ENCODE measurements at places on chromosomes 7 and 10. TPM values are rescaled to one million over a fixed set of nuclear protein-coding genes. Genes with fewer than 3 reads are reported as not detected.

- no peak for DNase-seq
Measured at GRCh38 chr10:127755753-127756152, 18.8 kb downstream of the FOXI2 start.

DNA sequence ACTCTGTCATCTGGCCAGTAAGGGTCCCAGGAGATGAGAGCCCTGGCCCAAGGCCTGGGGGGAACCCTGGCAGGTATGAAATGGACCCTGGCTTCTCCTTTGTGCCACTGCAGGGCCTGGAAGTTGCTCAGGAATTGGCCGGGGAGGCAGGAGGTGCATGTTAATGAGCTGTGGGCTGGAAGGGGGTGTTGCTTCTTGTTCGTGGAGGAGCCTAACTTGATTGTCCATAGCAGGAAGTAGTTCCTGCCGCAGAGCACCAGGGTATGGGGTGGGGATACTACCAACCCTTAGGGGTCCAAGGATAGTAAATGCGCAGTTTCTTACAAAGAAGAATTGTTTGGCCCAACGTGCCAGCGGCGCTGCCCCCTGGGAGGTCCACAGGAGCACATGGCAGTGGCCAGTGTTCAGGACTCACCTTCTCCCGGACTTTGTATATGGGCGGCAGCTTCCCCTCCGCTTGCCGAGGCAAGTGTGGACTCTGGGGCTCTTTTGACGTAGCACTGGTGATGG lies 21.5 kb downstream of the TEX36 start:
- DNase-seq = no peak

DNA sequence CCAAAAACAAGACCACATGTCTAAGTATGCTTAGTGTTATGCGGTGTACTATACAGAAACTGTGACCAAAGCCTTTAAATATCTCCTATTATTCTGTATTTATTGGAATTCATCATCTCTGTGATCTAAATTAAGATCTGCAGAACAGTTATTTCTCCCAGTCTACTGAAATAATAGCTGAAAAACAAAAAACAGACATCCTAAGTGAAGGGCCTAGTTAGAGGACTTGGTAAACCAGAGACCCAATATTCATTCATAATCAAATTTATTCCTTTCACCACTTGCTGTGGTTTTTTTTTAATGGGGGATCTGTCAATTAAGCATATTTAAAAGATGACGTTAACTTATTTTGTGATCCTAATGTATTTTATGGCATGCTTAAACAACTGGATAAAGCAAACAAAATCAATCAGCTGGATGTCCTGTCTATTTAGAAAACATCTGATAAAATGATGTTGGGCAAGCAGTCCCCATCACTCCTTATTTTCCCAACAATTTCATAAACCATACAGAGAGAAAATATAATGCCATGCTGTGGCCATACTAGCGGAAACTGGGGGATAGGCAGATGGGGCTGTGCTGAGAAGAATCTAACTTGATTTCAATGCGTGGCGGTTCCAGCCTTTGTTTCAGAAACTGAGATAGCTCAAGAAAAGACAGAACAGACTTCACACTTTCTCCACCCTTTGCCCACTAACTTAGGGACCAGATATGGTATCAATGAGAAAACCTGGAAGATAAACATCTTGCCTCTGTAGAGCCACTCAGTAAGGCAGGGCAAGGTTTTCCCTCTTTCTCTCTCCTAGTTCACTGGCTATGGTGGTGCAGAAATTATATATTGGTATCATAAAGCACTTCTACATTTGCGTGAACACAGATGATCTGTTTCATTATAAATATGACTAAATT lies 32.9 kb downstream of the ICA1 start:
- no peak for DNase-seq

DNA sequence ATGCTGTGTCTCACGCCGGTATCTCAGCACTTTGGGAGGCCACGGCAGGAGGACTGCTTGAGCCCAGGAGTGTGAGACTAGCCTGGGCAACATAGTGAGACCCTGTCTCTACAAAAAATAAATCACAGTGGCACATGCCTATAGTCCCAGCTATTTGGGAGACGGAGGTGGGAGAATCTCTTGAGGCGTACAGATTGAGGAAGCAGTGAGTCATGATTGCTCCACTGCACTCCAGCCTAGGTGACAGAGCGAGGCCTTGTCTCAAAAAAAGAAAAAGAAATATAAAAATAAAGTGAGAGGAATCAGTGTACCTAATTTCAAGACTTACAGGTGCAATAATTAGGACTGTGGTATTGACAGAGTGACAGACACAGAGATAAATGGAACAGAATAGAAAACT lies 23.9 kb downstream of the SLC25A40 start:
- DNase-seq = no peak

GRCh38 chr10:3852147-3852904 lies 67.3 kb upstream of the KLF6 start:
- peak; percentile 93 for DNase-seq

GRCh38 chr10:113060201-113061053 lies 110.4 kb downstream of the TCF7L2 start:
- peak; percentile 60 for DNase-seq

DNA sequence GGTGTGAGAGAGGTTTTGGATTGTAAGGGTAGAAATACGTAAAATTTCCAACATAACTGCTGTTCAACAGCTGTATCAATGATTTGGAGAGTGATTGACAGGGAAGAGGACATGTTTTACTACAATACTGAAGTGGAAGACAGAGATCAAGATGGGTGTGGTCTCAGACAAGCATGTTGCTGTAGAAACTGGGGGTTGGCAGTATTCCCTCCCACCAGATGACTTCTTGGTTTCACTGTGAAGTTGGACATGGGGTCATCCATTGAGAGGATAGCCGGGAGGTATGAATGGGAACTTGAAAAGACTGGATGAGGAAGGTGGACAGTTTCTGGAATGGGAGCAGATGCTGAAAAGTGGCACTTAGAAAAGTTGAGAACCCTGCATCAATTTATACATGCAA lies 95.3 kb upstream of the HDAC9 start:
- DNase-seq = no peak

SLC26A3 gene
- not detected for total RNA-seq

- no peak for DNase-seq
Measured at GRCh38 chr10:23155169-23155568, 36.9 kb upstream of the PTF1A start.

DNA sequence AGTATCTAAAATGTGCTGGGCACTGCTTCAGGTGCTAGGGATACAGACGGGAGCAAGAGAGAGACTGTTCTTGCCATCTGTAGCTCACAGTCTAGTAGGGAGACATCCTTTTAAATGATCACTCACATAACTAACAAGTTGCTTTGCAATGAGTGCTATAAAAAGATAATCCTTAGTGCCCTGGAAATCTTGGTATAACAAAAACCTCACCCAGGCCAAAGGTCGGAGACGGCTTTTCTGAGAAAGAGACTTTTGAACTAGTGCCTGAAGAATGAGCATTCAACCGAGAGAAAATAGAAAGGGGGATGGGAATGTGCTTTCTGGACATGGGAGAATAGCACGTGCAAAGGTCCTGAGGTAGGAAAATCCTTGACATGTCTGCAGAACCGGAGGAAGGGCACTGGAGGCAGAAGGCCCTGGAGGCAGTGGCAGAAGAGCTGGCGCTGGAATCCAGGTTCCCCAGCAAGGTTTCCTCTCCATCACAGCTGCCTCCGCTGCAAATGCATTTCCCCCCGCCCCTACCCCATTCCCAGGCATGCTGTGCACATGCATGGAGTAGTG lies 89.4 kb downstream of the COL13A1 start:
- no peak for DNase-seq

UTF1 gene
- not detected for total RNA-seq

- no peak for DNase-seq
Measured at GRCh38 chr7:1284743-1285458, 52.2 kb downstream of the UNCX start.

GRCh38 chr7:52764492-52765169 lies 270.8 kb upstream of the POM121L12 start:
- no peak for DNase-seq

DNA sequence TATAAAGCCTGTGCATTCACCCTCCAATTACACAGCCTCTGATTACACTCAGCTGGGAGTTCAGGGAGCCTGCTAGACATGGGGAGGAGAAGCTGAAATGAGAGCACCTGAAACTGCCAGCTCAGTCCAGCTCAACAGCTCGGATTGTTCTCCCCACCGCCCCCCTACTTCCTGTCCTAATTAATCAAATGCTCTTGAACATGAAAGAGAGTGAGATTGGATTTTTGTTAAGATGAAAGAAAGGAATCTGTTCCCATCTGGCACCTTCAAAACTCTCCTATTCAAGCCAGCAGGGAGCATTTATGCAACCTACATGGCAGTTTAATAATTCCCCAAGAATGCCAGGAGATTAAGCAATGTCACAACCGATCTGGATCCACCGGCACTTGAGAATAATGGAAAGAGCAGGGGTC lies 98.0 kb downstream of the NPSR1 start:
- peak; percentile 53 for DNase-seq

DNA sequence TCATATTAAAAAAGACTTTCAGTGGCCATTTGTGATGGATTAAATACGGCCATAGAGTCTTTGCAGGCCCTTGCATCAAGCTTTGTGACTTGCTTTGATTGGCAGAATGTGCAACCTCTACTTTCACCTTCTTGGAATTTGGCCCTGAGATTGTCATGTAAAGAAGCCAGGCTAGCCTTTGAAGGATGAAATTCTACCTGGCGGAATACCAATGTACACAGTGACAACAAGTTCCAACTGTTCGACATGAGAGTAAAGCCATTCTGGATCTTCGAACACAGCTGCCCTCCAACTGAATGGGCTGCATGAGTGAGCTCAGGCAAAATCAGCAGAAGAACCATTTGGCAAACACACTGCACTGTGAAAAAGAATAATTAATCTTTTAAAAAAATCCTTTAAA lies 321.3 kb downstream of the PHF14 start:
- DNase-seq = no peak

STEAP2 gene
- 8.7 TPM for total RNA-seq

GIMAP2 gene
- 5.5 TPM for total RNA-seq

GRCh38 chr10:91887272-91888076 lies 21.8 kb downstream of the FGFBP3 start:
- peak; percentile 78 for DNase-seq

DNA sequence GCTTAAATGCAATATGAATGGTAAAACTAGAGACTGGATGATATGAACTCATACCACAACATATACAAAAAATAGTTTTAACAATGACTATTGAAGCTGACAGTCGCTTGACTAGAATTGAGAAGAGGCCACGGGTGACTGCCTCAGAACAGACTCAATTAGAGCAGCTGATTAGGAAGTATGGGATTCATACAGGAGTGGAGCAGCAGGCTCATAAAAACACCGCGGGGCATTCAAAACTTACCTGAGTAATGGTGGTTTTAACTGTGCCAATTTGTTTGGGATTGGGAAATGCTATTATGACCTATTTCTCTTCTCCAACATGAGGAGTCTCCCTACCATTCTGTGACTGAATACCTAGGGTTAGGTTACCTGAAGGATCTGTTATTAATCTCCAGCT lies 2.1 kb downstream of the CADPS2 start:
- no peak for DNase-seq

GRCh38 chr7:120272701-120273475 lies at the start of gene KCND2:
Gene KCND2 (plus strand): TSS chr7:120273175.
- DNase-seq = no peak

PRKAR1B gene
- 28.1 TPM for total RNA-seq

DNA sequence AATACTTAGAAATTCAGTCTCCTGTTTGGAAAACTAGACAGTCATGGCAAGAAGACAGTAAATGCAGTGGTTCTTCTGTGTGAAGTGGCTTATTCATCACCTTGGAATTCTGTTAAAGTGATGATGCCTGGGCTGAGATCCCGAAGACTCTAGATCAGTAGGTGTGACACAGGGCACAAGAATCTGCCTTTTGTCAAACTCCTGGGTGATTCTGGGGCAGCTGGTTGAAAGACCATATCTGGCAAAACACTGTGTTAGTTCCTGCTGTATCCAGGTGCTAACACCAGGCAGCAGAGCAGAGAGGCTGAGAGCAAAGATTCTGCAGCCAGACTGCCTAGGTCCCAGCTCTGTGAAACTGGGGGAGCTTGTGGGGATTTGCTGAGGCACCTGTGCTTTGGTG lies 26.5 kb downstream of the MRC1 start:
- DNase-seq = no peak

GRCh38 chr7:43041105-43041504 lies 71.3 kb upstream of the HECW1 start:
- no peak for DNase-seq

DNA sequence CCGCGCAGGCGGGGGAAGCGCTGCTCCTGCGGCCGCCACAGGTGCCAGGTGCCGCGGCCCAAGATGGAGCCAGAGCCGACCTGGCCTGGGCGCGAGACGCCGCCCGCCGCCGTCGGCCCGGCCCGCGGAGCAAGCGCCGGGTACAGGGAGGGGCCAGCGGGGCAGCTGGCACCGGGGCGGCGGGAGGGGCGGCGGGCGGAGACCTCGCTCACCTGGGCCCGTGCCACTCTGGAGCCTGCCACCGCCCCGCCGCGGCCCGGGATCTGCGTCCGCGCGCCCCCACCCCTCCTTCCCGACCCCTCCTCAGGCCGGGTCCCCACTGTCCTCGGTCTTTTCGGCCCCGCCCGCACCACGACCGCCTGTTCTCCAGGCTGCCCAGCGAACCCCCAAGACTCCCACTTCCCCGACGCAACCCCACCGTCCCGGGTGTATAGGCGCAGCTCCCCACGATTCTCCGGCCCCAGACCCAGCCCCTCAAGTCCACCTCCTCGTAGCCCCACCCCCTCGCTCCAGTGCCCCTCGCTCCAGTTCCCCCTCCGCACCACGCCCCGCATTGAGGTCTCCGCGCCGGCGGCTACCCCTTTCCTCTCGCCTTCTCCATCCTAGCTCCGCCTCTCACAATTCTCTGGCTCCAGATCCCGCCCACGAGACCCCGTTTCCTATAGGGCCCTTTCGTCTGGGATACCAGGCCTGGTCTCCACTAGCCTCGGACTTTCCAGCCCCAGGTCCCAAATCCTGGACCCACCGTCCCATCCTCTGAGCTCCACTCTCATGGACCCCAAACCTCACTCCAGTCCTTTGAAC lies at the start of gene GPRIN2:
Gene GPRIN2, minus strand, starts transcription at position 144 of the 804 bp plus-strand sequence. CDS start 5,922 bp downstream, outside the sequence.
- DNase-seq = peak; percentile 83

PTF1A gene
- 0.55 TPM for total RNA-seq

- DNase-seq = no peak
Measured at GRCh38 chr7:32191305-32191704, 121.1 kb upstream of the PDE1C start.

PARD3 gene
- 59.8 TPM for total RNA-seq

MMD2 gene
- not detected for total RNA-seq

COL17A1 gene
- total RNA-seq = 0.45 TPM

DNA sequence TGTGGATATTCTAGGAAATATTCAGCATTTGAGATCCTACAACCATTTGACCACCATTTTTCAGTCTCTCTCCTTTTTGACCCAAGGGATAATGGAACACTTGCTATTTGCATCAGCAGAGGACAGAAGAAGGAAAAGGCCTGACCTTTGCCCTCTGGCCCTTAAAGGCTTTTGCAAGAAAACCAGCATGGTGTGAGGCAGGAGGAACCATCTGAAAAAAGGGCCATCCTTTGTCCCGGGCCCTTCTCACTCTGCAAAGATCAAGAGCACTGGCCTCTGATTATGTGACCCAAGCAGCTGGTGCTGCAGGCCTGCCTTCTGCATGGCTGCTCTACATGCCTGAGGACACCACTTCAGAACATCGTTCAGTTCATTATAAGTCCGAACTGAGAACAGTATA lies 133.3 kb upstream of the STK17A start:
- DNase-seq = no peak

ELN gene
- 274 TPM for total RNA-seq
